Activated gamma-delta T cell treated with Interleukin-2 at 50 U/mL for 16 hours (primary cell): ENCODE measurements at places on chromosomes 13 and 19.

DNA sequence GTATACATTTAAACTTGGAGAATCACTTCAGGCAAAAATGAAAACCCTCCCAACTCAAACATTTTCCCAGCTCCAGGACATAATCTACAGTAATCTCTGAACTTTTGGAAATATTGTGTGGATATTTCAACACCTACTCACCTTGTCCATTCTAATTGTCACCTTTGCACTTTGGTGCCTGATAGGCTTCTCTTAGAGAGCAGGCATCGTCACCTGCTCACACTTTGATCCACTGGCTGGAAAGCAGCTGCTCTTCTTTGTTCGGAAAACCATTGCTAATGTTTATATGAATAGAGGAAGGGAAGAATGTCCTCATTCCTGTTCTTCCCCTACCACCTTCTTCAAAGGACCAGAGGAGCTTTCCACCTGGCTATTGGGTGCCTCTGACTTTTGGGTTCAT, 411.2 kb downstream of the FGF9 start:
- DNase-seq, result no peak

DNA sequence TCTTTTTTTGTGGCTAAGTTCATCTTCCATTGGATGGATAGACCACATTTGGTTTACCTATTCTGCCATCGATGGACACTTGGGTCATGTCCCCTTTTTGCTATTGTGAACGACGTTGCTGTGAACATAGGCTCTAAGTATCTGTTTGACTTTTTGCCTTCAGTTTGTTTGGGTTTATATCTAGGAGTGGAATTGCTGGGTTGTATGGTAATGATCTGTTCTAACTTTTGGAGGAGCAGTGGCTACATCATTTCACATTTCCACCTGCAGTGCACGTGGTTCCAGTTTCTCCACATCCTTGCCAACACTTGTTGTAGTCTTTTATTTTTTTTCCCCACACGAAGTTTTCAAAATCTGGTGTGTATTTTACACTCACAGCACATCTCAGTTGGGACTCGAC, 21.7 kb downstream of the BICRA start:
- no peak for DNase-seq

- no peak for DNase-seq
These were observed 17.7 kb downstream of the MAG start for GRCh38 chr19:35309481-35310279.

DNA sequence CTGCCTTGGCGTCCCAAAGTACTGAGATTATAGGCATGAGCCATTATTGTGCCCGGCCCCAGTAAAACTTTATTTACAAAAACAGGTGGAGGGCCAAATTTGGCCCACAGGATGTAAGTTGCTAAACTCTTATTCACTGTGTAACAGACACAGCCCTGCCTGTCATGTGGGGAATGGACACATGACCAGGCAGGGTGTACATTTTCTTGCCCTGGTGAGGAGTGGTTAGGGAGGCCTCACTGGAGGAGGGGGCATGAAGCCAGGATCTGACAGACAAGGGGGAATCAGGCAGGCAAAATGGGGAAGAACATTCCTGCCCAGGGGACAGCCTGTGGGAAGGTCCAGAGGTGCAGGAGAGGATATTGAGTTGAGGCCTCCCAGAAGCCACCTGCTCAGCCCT, 7.4 kb upstream of the PGLS start:
- DNase-seq, result no peak

- no peak for DNase-seq
These were observed 804 bp upstream of the MIER2 start for GRCh38 chr19:345320-345879.

GRCh38 chr19:36460046-36460445, 29.3 kb downstream of the ZNF566 start:
- DNase-seq, result no peak

DNA sequence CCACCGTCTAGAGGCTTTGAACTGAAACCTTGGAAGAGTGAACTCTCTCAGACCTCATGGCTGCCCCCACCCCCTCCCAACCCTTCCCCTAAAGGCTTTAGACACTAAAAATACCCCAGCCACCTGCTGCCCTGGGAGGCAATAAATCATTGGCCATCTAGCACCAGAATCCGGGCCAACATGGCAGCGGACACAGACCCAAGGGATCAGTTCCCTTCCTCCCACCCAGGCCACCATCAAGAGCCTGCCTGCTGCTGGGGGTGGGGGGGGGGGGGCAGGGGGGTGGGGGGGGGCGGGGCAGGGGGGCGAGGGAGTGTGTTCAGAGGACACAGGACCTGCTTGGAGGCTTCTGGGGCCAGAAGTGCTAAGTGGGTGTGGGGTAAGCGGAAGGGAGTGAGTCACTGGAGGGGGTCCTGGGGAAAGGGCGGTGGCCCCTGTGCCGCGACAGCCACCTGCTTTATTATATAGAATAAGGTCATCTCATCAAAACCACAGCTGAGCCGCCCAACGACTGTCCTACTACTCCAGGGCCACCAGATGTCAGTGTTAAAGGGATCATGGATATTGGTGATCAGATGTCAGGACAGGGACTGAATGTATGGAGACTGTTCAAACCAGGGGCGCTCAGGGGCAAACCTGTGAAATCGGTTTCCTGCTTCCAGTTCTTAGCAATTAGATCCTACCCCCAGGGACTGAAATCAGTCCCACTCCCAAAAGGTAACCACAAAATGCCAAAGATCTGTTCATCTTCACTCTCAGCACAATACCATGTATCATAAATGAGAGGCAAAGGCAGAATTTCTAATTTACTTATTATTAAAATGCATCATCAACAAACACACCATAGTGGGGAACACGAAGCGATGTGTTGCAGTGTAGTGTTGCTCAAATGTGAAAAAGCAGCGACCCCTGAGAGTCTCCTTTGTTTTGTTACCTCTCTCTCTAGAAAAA, 24.3 kb downstream of the ARL11 start:
- no peak for DNase-seq

DNA sequence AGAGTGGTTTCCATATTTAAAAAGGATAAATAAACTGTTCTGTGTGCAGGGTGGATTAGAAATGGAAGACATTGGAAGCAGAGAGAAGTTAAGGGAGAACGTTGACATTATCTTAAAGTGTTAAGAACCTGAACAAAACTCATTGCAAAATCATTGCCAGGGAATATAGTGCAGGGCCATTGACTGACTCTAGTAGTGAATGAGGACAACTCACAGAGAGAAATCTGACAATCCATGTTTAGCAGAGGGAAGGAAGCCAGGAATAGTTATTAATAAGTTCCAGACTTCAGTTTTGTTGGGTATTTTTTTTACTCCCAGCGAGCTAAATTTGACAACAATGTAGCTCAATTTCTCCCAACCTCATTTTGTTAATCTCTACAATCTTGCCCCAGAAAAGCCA, 554.8 kb upstream of the GPC6 start:
- DNase-seq, result no peak

DNA sequence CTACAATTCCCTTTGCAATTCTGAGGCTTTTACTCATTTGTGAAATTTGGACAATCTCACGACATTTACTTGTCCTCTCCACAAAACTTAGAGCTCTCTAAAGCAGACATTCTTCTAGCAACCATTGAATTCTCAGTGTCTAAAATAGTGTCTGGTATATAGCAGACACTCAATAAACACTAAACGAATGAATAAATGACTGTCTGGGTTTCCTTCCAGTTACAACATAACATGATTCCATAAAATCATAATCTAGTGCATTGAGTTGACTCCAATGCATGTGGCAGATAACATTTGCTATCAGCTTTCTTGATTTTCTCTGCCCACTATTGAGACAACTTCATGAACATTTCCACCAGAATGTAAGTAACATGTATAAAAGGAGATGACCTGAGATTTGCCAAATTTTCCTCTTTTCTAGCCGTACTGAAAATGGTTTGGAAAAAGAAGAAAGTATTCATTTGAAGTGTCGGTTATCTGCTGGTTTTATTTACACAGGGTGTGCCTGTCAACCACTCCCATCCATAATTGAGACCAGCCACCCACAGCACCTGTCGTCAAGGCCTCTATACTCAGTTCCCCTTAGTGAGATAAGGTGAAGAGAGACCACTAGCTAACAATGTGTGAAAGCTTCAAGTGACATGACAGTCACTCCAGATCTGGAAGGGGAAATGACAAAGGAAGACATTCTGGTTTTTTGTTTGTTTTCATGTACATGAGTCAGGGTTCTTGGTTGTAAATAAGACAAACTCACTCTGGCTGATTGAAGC, 4.8 kb upstream of the SERP2 start:
- DNase-seq, result no peak
